ENCODE measurements at places on chromosomes 7 and 10. TPM values are rescaled to one million over a fixed set of nuclear protein-coding genes. Genes with fewer than 3 reads are reported as not detected.

OLAH gene
- total RNA-seq, result not detected

NME8 gene
- total RNA-seq, result not detected

LRIT1 gene
- total RNA-seq, result not detected

SLC39A12 gene
- not detected for total RNA-seq

POLR2J gene
- 53.1 TPM for total RNA-seq

DHTKD1 gene
- 27.3 TPM for total RNA-seq

DNA sequence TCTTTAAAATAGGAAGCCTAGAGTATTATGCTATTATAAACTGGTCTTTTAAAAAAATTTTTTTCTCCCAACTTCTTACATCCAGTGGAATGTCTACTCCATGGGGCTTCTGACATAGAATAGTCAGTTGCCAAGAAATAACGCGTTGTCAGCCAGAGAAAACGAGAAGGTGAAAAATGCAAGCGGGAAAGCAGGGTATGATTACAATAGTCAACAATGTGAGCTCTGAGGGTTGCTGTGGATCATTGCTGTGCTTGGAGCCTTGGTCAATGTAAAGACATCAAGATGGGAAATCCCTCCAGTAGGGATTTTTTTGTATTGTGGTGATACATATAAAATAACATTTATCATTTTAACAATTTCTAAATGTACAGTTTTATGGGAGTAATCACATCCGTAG is 27.6 kb upstream of the PLPP4 start:
- no peak overlapping the region for H3K4me3 ChIP-seq
- H3K36me3 ChIP-seq, result no peaks in the 10 kb centered on the region
- no peaks in the 10 kb centered on the region for H3K4me1 ChIP-seq
- H3K27me3 ChIP-seq, result no peaks in the 10 kb centered on the region
- no peak overlapping the region for H3K27ac ChIP-seq

GRCh38 chr10:44195112-44196007 is 189.5 kb downstream of the CXCL12 start:
- no peaks in the 10 kb centered on the region for H3K36me3 ChIP-seq
- no peak overlapping the region for H3K4me3 ChIP-seq
- H3K4me1 ChIP-seq, result no peaks in the 10 kb centered on the region
- no peak for DNase-seq

- no peaks in the 10 kb centered on the region for H3K36me3 ChIP-seq
- DNase-seq, result no peak
- H3K4me3 ChIP-seq, result no peak overlapping the region
- no peaks in the 10 kb centered on the region for H3K27me3 ChIP-seq
- no peaks in the 10 kb centered on the region for H3K4me1 ChIP-seq
- no peak overlapping the region for H3K27ac ChIP-seq
These were observed 152.3 kb downstream of the SDK1 start for GRCh38 chr7:3453398-3453797.

- peaks cover 90% of the 10 kb centered on the region for H3K4me1 ChIP-seq
- H3K27me3 ChIP-seq, result no peaks in the 10 kb centered on the region
- peaks cover 6% of the 10 kb centered on the region for H3K36me3 ChIP-seq
- peak; percentile 94 for DNase-seq
- peak overlapping the region; percentile 93 for H3K27ac ChIP-seq
These were observed 131.3 kb downstream of the FAM53B start for GRCh38 chr10:124612611-124613498.

GRCh38 chr7:143393267-143394041 is 12.3 kb downstream of the ZYX start:
- H3K27ac ChIP-seq, result no peak overlapping the region
- no peak for DNase-seq
- no peaks in the 10 kb centered on the region for H3K27me3 ChIP-seq
- H3K36me3 ChIP-seq, result no peaks in the 10 kb centered on the region
- no peaks in the 10 kb centered on the region for H3K4me1 ChIP-seq

DNA sequence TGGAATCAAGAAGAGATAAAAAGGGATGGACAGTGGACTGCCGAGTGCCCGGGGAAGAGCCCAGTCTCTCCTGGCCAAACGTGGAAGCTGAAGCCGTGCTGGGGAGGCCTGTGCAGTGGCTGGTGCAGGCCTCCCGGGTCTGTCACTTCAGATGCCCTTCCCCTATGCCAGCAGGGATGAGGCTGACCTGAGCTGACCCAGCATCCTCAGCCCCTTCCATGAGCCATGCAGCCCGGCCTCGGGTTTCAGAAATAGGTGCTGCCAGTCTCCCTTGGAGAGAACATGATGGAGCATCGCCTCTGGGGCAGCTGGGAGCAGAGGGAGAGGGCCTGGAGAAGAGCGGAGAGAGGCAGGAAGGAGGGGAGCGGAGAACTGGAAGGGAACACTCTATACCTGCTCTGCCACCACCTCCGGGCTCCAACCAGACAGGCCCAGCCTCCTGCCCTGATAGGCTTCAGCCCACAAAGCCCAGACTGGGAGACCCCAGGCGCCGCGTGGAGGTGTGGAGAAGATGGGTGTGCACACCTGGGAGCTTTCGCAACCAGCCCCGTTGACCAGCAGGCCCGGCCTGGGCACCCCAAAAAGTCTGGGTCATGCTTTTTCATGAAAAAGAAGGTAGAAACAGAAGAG is 68.6 kb upstream of the PPP2R2D start:
- no peaks in the 10 kb centered on the region for H3K4me1 ChIP-seq
- H3K4me3 ChIP-seq, result no peak overlapping the region
- no peak for DNase-seq
- H3K36me3 ChIP-seq, result no peaks in the 10 kb centered on the region

- H3K4me1 ChIP-seq, result peaks cover 16% of the 10 kb centered on the region
- no peaks in the 10 kb centered on the region for H3K27me3 ChIP-seq
- no peak for DNase-seq
- no peak overlapping the region for H3K27ac ChIP-seq
- no peak overlapping the region for H3K4me3 ChIP-seq
- peaks cover 17% of the 10 kb centered on the region for H3K36me3 ChIP-seq
These were observed 142.1 kb downstream of the SLC25A13 start for GRCh38 chr7:96179837-96180236.

DNA sequence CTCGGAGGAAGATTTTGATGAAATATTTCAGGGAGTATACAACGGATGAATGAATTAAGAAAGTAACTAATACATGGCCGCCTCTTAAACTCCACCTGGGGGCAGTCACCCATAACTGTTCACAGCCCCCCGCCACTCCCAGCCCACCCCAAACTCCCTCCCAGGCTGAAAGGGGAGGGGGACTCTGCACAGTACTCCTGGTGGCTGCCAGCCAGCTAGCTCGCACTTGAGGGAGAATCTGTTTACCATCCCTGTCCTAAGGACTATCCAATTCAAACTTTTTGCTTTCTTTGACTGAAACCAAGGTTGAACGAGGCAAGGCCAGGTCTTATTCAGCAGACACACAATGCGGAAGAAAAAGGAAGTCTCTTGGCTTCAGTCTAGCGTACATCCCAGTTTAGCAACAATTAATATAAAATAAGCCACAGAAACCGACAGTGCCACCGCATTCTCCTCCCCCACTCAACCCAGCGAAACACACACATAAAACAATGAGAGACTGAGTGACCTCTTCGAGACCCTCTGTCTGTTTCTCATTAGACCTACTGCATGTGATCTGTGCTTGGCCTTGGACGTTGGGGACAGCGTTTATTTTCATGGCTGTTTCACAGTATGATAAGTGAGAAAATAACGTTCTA is 219.5 kb downstream of the GLI3 start:
- no peaks in the 10 kb centered on the region for H3K36me3 ChIP-seq
- H3K27ac ChIP-seq, result no peak overlapping the region
- DNase-seq, result peak; percentile 44
- 0 out of 2 replicates have a peak, but pooled peaks cover 4% of the 10 kb centered on the region for H3K27me3 ChIP-seq
- H3K4me3 ChIP-seq, result no peak overlapping the region
- H3K4me1 ChIP-seq, result peaks cover 8% of the 10 kb centered on the region

DNA sequence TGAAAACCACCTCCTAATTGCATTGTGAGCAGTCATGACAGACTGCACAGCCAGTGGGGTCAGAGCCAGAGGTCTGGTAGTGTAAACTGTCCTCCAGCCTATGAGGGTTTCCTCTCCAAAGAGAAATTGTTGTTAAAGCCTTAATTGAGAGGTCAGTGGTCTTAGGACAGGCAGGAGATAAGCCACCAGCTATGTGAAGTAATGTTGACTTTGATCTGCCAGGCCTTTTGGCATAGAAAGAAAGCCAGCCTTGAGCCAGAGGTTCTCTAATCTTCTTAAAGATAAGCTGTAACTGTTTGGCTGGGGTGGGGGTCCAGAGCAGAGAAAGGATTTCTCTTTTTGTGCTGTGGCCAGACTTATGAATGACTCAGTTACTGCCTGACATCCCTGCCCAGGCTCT is 248.4 kb downstream of the WDR11 start:
- no peaks in the 10 kb centered on the region for H3K27me3 ChIP-seq
- no peak overlapping the region for H3K27ac ChIP-seq
- no peak for DNase-seq

GRCh38 chr7:71735961-71736556 is 604.1 kb downstream of the GALNT17 start:
- DNase-seq, result peak; percentile 88
- H3K4me1 ChIP-seq, result no peaks in the 10 kb centered on the region
- no peaks in the 10 kb centered on the region for H3K36me3 ChIP-seq
- H3K27me3 ChIP-seq, result no peaks in the 10 kb centered on the region
- H3K27ac ChIP-seq, result no peak overlapping the region
- H3K4me3 ChIP-seq, result no peak overlapping the region
